ENCODE measurements at places on chromosomes 5 and 9.

GRCh38 chr5:168908207-168908606 lies 329.0 kb upstream of the PANK3 start:
- no peak for DNase-seq

DNA sequence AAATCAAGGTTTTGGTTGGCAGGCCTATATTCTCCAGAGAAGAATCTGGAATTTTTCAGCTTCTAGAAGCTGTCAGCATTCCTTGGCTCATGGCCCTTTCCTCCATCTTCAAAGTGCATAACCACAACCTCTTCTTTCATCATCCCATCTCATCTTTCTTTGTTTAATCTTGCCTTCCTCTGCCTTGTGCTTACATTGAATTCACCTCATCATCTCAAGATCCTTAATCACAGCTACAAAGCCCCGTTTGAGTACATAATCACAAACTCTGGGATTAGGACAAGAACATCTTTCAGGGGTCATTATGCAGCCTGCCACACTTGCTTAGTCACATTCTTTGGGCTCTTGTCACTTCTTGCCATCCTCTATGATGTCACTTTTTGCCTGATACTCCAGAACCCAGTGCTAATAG lies 130.3 kb downstream of the FOXD1 start:
- DNase-seq: no peak

GRCh38 chr9:79301551-79302391 lies 270.0 kb upstream of the TLE4 start:
- no peak for DNase-seq

DNA sequence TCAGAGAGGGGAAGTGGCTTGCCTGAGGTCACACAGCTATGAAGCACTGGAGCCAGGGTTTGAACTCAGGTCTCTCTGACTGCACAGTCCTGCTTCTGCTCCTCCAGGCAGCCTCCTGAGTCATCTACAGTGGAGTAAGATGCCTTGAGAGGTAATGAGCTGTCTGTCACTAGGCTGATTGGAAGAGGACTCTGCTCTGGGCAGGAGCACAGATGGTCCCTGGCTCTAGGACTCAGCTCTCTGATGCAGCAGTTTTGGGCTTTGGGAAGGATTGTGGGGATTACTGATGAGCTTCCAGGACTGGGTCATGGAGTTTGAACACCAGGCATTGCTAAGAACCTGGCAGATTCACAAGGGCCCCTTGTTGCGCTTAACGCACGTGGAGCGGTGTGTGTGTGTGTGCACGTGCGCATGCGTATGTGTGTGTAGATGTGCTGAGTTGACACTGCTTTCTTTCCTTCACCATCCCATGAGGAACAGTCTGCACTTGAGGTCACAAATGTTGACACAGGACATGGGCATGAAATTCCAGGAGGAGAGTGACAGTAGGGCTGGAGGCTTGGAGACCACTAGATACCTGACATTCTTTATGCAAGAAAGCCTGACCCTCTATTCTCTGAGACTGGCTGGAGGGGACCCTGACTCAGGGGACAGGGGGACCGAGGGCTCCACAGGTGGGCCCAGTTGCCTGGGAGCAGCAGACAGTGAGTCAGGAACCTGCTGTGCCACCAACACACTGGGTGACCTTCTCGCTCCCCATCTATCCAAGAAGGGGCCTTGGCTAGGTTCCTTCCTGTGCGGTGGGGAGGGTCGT lies 170.5 kb downstream of the RGS3 start:
- DNase-seq: no peak

DNA sequence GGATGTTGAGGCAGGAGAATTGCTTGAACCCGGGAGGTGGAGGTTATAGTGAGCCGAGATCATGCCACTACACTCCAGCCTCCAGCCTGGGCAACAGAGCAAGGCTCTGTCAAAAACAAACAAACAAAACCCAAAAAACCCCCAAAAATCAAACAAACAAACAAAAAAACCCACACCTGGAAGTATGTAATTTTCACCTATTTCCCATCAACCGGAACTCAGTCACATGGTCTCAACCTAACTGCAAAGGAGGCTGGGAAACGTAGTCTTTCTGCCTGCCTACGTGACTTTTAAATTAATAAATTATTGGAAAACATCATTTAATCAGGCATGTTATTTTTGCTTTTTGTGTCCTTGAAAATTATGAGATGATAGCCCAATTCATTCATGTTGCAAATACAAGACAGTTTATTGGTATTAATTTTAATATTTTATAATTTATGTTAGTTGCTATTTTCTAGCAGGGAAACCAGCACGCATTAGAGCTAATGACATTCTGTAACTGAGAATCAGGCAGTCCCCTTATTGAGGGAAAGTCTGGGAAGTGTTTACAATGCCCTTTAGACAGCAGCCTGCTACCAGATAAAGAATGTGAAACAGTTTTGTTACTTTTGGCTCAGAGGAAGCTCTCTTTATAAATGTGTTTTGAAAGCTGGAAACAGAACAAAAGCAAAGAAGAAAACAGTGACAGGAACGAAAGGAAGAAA lies 110.3 kb downstream of the NXNL2 start:
- DNase-seq: no peak

GRCh38 chr5:124889850-124890249 lies 143.4 kb upstream of the ZNF608 start:
- no peak for DNase-seq

GRCh38 chr5:169343766-169344165 lies 42.8 kb upstream of the SLIT3 start:
- no peak for DNase-seq

DNA sequence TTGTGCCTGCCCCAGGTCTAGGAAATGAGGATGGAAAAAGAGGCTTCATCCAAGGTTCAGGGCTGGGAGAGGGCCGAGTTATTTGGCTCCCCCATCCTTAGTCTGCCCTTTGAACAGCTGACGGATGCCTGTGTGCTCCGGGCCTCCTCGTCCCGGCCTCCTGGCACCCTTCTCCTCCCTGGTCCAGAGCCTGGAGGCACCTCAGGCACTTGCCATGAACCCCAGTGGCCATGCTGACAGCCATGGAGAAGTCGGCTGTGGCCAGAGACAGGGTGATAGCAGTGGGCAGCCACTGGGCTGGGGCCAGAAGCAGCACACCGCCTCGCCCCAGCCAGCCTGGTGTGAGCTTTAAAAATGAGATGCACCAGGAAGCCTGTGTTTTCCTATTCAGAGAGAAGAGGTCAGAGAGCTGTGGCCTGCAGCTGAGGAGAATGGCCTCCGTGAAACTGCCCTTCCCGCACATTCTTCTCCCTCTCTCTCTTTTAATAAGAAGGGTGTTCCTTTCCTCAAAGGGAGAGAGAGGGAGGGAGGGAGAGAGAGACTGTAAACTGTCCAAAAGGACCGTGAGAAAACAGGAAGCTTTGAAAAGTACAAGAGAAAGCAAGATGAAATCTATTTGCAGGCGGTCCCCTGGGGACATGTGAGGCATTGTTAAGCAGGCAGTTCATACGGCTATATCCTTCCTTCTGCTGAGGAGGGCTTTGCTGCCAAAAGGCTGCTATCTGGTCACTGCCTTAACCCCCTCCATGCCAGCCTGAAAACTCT lies 55.3 kb downstream of the ZNF366 start:
- peak; percentile 60 for DNase-seq

- no peak for DNase-seq
These were observed 373.8 kb downstream of the NDUFS4 start for GRCh38 chr5:53934151-53934820.

- DNase-seq: no peak
These were observed 13.9 kb upstream of the BTNL3 start for GRCh38 chr5:180974612-180975315.

GRCh38 chr9:134688231-134688630 lies 46.6 kb downstream of the COL5A1 start:
- no peak for DNase-seq

GRCh38 chr5:163350083-163350482 lies 87.3 kb upstream of the CCNG1 start:
- DNase-seq: no peak

GRCh38 chr5:147170603-147171002 lies 64.2 kb upstream of the STK32A start:
- peak; percentile 5 for DNase-seq
